ENCODE measurements at places on chromosomes 12 and 14.

DNA sequence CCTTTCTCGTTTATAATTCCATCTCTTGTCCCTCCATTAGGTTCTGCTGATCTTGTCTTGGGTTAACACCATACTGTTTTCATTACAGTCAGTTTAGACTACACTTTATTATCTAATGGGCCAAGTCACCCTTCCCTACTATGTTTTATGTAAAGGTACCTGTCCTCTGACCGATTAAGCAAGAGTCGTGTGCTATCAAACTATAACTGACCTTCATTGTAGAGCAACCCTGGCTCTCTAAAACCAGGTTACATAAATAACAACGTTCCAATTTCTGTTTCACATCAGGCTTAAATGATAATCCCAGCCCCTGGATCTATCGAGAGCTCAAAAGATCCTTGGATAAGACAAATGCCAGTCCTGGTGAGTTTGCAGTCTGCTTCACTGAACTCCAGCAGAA lies 16.7 kb downstream of the OAS2 start:
- DNase-seq, result no peak

DNA sequence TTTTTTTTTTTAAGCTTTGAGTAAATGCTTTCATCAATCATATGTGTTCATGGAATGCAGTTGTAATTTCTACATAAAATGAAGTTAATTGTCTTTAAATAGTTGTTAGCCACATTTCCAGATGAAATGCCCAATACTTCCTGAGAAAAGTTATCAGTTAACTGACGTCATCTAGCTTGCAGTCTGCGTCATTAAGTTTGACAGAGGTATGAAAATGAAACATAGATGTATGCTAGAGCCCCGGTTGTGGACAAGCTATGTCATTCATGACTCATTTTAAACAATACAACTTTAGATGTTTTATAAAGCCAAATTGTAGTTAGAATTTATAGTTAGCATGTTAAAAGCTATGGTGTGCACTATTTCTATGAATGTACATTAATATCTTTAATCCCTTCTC lies 90.7 kb downstream of the PLEKHA5 start:
- no peak for DNase-seq

- no peak for DNase-seq
Observed at GRCh38 chr12:59294221-59294620, 301.6 kb upstream of the SLC16A7 start.

DNA sequence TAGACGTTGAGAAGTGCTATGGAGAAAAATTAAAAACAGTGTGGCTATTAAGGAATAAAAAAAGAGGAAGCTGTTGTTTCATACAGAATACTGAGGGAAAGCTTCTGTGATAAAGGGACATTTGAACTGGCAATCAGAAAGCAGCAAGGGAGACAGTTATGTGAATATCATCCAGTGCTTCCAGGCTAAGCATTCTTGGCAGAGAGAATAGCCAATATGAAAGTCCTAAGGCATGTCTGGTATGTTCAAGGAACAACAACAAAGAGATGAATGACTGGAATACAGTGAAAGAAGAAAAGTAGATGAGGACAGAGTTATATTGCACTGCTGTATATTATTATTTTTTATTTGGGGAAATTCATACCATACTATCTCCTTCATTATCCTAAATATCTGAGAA lies 23.9 kb downstream of the SCAF11 start:
- DNase-seq, result no peak

DNA sequence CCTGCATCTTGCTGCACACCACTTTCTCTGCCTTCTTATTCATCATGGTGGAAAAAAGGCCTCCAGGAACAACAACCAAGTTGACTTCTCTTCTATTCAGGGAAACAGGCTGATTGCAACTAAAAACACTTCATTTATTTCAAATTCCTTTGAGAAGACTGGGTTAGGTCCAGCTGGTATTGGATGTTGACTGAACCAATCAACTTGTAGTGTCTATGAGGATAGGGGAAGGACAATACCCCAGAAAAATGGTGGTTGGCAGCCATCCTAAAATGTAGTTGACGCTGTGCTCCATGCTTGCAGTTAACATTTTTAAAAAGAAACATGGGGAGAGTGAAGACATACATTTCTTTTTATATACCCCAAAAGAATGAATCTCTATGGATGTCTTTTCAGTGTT lies 34.4 kb upstream of the CRADD start:
- DNase-seq, result no peak

Measured in right renal cortex interstitium (tissue), 3 donors.